Spinal cord (tissue), 10 donors: ENCODE measurements at places on chromosomes 7 and 10. TPM values are rescaled to one million over a fixed set of nuclear protein-coding genes. Genes with fewer than 3 reads are reported as not detected.

GRCh38 chr10:75079436-75080083, 31.9 kb upstream of the SAMD8 start:
- no peaks in the 10 kb centered on the region for H3K4me1 ChIP-seq
- no peaks in the 10 kb centered on the region for H3K36me3 ChIP-seq
- H3K4me3 ChIP-seq = no peak overlapping the region
- DNase-seq = no peak

GRCh38 chr7:127765150-127765549, 113.2 kb downstream of the SND1 start:
- no peak overlapping the region for H3K4me3 ChIP-seq
- DNase-seq = no peak
- H3K36me3 ChIP-seq = no peaks in the 10 kb centered on the region
- H3K4me1 ChIP-seq = no peaks in the 10 kb centered on the region
- H3K27me3 ChIP-seq = no peaks in the 10 kb centered on the region

Gene FAM25A
- polyA plus RNA-seq = not detected

- no peaks in the 10 kb centered on the region for H3K36me3 ChIP-seq
- no peak overlapping the region for H3K4me3 ChIP-seq
- no peaks in the 10 kb centered on the region for H3K27me3 ChIP-seq
- H3K27ac ChIP-seq = peak overlapping the region; percentile 8
Measured at GRCh38 chr7:111083413-111083812, 7.5 kb upstream of the LRRN3 start.

DNA sequence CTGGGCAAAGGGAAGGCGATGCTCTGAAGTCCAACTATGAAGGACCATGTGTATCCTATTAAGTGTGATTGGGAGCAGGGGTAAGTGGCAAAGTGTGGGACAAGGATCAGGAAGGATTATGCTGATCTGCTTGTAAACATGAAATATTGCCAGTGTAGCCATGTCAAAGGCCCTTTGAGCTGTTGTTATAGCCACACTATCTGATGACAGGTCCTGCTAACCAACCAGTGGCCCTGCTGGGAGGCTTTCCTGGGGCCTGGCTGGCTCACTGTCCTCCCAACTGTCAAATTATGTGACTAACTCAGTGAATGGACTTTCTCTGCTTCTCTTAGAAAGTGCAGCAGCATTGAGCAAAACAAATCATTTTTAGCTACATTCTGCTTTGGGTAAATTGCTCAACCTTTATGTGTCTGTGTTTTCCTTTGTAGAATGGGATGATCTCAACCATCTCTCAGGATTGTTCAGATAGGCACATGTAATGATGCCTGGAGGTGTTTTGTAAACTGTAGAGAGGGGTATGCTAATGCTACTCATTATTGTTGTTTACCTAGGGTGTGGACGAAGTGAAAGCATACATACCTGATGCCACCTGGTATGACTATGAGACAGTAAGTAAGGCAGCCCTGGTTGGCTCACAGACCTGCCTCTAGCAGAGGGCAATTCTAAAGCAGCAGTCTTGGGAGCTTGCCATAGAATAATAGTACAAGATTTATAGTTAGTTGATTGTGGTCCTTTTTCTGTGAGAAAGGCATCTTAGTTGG, 47.4 kb downstream of the MGAM2 start:
- H3K27ac ChIP-seq = no peak overlapping the region
- no peak for DNase-seq
- H3K27me3 ChIP-seq = no peaks in the 10 kb centered on the region
- H3K36me3 ChIP-seq = no peaks in the 10 kb centered on the region
- no peak overlapping the region for H3K4me3 ChIP-seq
